ENCODE measurements at places on chromosomes 5 and 9.

- DNase-seq, result no peak
Observed at GRCh38 chr5:14710313-14710994, 45.9 kb downstream of the OTULIN start.

DNA sequence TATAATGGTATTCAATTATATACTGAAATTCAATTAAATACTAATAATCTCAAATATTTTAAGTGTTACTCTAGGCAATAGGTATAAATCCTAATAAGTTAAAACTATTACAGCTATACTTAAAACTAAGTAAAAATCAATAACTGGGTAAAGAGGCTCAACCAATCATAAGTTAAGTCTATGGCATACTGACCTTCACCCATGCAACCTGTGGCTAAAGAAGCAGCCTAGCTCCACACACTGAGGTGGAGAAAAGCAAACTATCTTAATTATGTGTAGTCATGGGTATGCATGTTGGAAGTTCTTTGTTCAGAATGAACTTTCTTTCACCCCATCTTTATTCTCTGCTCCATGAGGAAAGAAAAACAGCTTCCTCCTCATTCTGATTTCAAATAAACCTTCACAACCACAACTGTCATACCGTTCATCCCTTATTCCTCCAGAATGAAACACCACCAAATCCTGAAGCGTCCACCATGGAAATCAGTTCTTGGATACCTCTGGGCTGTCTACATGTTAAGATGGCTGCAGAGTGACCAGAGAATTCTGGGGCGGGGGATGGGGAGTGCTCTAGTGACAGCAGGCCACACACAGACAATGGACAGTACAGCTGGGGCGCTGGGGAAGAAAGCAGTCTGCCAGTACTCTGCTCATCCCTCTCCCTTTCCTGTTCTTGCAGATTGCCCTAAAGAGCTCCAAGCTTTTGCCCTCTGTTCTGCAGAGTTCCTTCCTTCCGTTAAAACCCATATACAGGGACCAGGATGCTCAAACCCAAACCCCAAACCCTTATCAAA lies 62.3 kb downstream of the RIGI start:
- no peak for DNase-seq

DNA sequence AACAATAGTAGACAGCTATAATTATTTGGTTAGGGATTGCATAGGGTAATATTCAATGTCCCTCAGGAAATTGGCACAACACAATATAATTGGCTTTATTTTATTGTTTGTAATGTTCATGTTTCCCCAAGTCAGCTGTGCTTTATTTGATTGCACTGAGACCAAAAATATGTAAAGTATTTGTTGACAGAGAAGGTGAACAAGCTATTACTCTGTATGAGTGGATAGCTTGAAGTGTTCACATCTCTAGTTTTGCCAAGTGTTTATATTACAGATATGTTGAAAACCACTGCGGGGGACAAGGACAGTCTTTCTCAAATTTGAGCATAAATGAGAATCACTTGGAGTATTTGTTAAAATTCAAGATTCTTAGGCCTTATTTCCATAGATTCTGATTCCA lies 83.3 kb downstream of the RAB3C start:
- no peak for DNase-seq

GRCh38 chr5:106814961-106815360 lies 855.8 kb downstream of the EFNA5 start:
- no peak for DNase-seq

GRCh38 chr5:157669701-157670097 lies 1.6 kb upstream of the C5orf52 start:
- no peak for DNase-seq

DNA sequence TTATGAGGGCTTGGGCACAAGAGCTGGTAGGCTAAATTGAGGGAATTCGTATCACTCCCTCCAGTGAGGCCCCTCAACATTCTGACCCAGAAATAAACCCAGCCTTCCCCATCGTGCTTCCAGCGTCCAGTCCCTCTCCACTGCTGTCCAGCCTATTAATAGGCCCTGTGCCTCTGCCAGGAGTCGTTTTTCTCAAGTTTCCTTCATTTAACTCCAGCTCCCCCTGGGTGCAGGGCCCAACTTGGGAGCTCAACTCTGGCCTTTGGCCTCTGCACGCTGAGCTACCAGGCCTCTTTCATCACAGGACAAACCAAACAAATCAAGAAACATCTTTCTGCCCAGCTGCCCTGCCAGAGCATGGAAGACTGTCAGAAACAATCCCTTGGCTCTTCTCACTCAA lies 10.0 kb downstream of the HBEGF start:
- no peak for DNase-seq

GRCh38 chr9:17810728-17811571 lies 232.1 kb downstream of the SH3GL2 start:
- DNase-seq, result no peak

- DNase-seq, result no peak
Observed at GRCh38 chr9:113492343-113493202, 29.0 kb downstream of the RGS3 start.

- no peak for DNase-seq
Observed at GRCh38 chr9:102273952-102274351, 535.5 kb upstream of the GRIN3A start.

DNA sequence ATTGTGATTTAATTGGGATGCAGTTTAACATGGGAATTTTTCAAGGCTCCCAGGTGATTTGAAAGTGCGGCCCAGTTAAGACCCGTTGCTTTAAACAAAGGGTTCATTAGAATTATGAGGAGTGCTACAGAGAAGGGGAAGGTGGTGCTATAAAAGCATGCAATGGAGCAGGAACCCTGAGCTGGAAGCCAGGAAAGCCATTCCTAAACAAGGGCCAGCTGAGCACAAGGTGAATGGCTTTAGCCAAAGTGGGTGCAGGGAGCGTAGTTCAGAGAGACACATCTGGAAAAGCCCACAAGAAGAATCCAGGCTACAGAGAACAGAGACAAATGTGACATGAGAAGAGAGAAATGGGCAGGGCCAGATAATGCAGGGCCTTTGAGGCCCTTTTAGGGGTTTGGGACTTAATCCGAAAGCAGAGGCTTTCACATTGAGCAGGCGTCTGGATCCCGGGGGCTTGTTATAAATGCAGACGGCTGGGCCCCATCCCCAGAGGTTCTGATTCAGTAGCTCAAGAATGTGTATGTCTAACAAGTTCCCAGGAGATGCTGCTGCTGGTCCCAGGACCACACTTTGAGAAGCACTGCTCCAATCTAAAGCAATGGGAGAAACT lies 138.1 kb upstream of the WWC1 start:
- no peak for DNase-seq

- no peak for DNase-seq
Observed at GRCh38 chr5:77637170-77637997, 1.1 kb downstream of the OTP start.

DNA sequence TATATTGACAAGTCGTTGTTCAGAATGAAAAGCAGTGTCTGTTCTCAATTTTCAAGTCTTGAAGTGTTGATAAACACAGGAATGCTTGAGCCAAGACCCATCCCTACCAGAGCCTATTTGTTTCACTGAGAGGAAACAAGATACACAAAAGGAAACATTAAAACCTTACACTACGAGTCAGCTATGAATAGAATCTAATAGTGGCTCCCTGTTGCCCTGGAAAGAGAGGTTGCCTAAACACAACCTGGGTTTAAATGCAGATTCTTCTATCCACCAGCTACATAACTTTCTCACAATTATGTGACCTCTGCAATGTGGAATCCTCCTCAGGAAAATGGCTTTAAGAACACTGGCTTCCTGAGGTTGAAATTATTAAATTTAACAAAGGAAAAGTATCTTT lies 29.1 kb upstream of the BNC2 start:
- DNase-seq, result no peak

- DNase-seq, result no peak
Observed at GRCh38 chr9:112158656-112159367, 16.3 kb downstream of the SUSD1 start.

GRCh38 chr9:15149450-15149849 lies 157.6 kb downstream of the TTC39B start:
- DNase-seq, result no peak

DNA sequence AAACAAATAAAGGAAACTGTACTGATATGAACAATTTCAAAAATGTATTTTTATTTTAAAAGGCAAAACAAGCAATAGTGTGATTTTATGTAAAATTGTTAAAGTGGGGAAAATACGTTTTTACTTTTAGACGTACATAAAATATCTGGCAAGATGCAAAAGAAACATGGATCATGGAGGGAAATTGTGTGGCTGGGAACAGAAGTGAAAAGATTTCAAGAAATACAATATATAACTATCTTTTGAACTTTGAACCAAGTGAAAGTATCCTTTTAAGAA lies 1.5 kb upstream of the ZNF367 start:
- no peak for DNase-seq

DNA sequence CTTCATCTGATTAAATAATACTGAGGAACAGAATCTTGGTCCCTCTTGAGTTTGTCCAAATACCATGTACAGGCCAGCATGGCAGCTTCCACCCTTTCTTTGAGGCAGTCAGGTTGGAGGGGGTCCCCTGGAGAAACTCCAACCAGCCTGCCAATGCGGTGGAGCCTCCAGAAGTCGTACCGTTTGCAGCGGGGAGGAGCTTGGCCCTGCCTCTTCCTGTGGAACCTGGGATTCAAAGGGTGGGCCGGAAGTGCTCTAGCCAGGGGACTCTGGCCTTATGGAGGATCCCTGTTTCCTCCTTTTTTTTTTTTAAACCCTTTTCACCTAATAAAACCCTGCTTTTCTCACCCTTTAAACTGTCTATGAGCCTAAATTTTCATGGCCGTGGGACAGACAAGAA lies 216.3 kb upstream of the ZNF608 start:
- no peak for DNase-seq

DNA sequence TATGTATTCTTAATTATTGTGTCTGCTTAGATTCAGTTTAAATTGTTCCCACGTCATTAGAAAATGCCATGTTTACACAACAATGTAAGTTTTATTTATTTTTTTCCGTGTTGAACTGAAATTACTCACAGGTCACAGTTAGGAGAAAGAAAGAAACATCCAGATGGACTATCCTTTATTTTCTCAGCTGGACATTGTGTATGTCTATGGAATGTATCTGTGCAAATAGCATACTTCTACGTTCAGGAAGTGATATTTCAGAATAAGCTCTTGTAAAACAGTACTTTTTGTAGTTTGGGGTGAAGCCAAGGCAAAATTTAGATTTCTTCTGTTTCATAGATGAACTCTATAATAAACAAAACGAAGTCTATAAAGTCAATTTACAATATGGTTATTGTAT lies 249.0 kb upstream of the ZNF608 start:
- no peak for DNase-seq

DNA sequence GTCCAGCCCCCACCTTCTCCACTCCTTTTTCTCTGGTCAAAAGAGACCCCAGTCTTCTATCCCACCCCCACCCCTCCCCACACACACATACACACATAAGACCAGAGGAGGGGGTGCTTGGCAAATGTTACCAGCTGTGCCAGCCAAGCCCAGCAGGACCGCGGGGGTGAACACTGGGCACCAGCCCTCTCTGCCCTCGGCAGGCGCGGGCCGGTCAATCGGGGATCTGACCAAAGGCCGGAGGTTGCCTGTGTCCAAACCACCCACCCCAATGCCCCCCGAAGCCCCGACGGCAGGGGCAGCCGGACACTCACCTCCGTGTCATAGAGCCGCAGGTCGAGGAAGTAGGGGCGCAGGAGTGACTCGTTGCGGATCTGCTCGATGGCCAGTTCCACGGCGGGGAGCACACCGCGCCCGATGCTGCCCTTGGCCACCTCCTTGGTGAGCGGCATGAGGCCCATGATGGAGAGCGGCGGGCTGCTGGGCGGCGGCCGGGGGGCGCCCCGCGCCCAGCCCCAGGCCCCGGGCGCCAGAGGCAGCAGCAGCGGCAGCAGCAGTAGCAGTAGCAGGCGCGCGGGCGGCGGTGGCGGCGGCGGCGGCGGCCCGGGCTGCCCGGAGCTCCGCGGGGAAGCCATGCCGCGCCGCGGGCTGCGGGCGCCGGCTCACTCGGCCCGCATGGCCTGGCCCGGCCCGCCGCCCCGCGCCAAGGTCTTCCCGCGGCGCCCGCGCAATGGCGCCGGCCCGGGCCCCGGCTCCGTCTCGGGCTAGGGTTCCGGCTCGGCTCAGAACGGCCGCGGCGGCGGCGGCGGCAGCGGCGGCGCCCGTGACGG lies 417 bp downstream of the GABBR2 start:
- no peak for DNase-seq

GRCh38 chr5:76345582-76345981 lies 57.5 kb upstream of the IQGAP2 start:
- no peak for DNase-seq

- no peak for DNase-seq
Observed at GRCh38 chr5:83387041-83387440, 84.5 kb upstream of the VCAN start.

DNA sequence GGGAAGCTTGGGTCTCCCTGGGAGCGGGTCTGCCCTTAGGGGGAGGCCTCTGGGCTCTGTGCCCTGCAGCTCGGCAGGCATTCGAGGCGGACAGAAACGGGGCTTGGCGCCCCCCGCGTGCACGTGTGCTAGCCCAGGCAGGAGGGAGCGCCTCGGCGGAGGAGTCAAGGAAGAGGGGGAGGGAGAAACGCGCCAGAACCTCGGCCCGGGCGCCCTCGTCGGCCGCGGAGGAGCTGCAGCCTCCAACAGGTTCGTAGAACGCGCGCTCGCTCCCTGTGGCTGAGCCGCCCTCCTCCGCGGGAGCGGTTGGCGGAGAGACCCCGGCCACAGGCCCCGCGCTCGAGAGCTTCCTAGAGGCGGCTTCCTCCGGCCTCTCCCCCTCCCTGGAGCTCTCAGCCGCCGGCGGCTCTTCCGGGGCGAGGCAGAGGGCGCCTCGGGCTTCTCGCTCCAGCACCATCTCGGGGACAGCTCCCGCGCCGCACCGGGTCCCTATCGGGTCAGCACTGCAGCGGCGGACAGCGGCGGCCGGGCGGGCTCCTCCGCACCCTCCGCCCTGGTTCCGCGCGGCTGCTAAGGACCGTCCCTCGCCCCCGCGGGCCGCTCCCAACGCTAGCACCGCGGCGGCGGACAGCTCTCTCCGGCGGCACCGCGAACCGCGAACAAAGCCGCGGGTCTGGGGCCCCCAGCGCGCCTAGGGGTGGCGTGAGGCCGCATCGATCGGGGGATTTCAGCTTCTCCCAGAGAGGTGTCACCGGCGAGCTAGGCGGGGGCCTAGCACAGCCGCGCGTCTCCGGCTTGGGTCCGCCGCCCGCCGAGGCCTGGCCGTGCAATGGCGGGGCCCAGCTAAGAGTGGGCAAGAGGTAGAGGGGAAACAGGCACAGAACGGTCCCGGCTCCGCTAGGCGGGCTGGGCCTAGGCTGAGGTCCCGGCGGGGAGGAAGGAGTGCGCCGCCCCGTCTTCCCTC lies 74.6 kb upstream of the CPLX2 start:
- no peak for DNase-seq

- no peak for DNase-seq
Observed at GRCh38 chr9:126379661-126380360, 53.2 kb downstream of the MVB12B start.

- DNase-seq, result no peak
Observed at GRCh38 chr9:115058684-115059315, 59.2 kb downstream of the TNC start.

DNA sequence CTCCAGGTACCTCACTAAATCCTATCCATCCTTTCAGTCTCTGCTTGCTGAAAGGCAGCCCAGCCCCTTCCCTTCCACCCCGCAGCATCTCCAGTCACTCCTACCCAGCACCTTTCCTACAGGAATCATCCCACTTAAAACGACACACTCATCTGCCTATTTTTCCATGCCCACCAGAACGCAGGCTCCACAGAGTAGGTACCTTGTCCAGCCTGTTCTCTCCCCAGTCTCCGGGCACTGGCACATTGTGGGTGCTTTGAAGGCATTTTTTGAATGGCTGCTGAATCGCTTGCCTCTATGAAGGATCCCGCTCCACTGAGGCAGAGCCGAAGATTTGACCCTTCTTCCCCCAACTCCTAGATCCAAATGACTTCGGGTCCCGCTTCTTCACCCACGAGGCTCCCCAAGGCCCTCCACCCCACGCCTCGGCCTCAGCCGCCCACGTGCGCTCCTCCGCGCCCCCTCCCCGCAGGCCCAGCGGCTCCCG lies 15.6 kb downstream of the LHX6 start:
- no peak for DNase-seq

Measured in esophagus squamous epithelium (tissue), 5 donors.